Activated effector memory CD4-positive, alpha-beta T cell treated with anti-CD3 and anti-CD28 coated beads, Interleukin-2, amount 50 U/mL, for 16 hours (primary cell): ENCODE measurements at places on chromosomes 3 and 15.
A peak's percentile ranks its signal among the peaks of the same experiment; 100 is the strongest.

GRCh38 chr15:96345560-96346399 is 15.3 kb downstream of the NR2F2 start:
- no peak for DNase-seq

GRCh38 chr3:14438929-14439328 is 36.5 kb downstream of the SLC6A6 start:
- no peak for DNase-seq

DNA sequence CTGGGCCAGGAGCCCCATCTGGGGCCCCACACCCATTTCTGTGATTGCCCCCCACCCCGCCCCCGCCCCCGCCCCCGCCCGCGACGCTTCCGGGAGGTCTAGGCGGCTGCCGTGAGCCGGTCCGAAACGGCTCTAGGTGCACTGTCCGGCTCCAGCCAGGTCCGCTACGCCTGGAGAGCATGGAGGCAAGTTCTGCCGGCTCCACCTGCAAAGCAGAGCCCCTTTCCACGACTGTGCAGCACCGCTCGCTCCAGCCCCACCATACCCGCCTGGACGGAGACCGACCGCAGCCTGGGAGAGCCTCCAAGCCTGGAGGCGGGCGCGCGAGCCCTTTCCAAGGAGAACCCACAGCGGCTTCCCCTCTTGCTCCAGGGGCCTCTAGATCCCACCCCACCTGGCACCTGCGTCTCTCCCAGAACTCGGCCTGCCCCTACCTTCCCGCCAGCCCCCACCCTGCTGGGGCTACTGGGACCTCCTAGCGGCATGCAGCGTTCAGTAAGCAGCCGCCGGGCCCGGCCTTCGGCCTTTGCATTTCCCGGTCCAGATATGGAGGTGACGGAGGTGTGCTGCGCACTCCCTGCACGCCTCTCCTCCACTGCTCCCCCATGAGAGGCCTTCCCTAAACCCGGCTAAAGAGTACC is 66.2 kb downstream of the KLF13 start:
- peak; percentile 65 for DNase-seq

- no peak for DNase-seq
Measured at GRCh38 chr15:22863356-22863755, 24.9 kb downstream of the NIPA2 start.

DNA sequence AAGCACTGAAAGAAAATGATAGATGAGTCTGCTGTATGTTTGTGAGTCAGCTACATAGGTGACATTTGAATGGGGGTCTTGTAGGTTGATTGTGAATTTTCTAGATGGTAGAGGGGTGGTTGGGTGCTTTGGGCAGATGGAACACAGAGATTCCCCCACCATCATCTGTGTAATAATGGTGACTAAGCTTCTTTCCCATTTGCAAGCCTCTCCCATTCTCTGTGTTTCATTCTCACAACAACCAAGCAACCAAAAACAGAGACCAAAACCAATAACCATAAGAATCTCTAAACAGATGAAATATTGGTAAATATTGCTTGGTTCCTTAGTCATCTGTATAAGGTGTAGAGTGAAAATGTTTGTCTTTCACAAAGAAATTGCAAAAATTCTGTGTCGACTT is 17.8 kb upstream of the UTS2B start:
- DNase-seq, result no peak

- no peak for DNase-seq
Measured at GRCh38 chr15:85027421-85027820, 45.8 kb downstream of the PDE8A start.

DNA sequence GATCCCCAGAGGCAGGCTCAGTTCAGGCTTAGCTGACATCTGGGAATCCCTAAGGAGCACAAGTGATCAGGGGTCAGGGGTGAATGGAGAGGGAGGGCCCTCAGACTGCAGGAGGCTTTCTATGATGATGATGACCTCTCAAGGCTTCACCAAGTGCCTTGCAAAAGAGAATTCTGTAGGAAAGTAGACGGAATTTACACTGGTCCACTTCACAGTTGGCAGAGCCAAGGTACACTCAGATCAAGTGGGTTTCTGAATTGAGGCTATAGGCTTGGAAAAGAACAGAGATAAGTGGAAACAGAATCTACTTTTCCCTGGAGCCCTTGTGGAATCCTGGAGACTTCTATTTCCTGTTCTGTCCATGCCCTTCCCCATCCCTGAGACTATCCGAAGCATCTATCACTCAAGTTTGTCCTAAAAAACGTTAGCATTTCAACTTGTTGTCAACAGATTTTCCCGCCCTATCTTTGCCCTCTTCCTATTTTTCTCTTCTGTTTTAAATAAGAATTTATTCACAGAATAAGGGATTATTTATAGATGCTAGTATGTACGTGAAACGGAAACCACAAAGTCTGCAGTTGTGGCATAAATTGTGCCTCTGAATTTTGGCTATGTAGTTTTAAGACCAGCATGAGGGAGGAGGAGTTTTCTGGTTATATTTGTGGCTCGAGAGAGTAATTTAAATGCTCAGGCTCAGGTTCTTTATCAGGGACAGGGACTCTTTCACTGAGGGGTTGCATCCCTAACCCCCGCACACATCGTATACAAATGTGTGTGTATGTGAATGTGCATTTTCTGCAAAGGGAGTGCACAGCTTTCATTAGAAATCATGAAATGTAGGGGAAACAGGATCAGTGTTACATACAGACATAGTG is 12.8 kb downstream of the GCSAM start:
- no peak for DNase-seq

GRCh38 chr3:27311400-27311799 is 57.8 kb downstream of the NEK10 start:
- DNase-seq, result no peak

DNA sequence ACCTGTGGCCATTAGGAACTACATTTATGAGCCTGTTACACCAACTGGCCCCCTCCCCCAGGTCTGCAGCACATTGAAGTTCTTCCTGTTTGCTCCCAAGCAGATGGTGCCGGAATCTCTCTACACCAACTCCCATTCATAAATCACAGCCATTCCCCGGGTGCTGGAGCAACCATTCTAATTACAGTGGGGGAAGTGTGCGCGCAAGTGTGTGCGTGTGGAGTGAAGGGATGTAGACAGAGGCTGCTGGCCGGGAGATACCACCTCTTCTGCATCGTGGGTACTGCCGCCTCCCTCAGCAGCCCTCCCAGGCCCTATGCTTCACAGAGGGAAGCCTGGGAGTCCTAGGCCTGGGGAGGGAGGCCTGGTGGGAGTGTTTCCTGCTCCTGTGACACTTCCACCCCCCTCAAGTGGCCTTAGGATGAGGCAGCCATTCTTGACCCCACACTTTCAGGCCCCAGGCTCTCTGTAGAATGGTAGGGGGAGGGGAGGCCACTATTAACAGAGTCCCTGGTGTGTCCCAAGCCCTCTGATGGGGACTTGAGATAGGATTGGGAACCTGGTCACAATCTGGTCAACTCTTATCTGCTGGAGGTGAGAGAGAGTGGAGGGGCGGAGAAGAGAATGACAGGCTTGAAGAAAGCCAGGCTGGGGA is 69.1 kb downstream of the MAGEF1 start:
- DNase-seq, result no peak

GRCh38 chr3:27729748-27730611 is 7.9 kb upstream of the EOMES start:
- DNase-seq, result no peak

GRCh38 chr3:197519801-197520211 is 36.0 kb downstream of the BDH1 start:
- no peak for DNase-seq

DNA sequence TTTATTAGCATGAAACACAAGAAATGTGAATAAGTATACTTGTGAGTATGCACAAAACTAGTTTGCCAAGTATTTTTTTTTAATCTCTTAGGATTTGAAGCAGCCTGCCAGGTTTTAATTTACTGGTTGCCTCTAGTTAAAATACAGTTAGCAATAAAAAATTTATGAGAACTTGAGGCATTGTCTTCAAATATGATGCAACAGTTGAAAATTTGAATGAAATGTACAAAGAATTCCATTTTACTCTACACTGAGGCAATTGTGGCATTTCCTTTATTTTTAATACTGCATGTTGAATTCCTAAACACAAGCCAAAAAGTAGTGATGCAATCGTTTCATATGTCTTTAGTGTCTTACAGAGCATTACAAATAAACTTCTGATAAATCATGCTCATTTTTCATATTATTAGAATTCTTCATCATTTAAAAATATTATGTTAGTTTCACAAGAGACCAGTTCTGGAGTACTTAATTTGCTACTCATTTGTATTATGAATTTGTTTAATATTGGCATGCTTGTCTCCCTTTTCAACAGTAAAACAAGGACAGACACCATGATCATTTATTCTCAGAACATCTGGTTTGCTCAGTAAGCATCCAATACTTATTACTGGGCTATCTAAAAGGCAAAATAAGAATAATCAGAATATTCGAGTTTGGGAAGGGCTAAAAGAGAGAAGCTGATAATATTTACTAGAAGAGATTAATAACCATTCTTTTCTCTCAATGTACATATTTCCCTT is 124.8 kb upstream of the PTX3 start:
- DNase-seq, result no peak

GRCh38 chr3:146191051-146191450 is 30.1 kb upstream of the PLOD2 start:
- DNase-seq, result no peak

DNA sequence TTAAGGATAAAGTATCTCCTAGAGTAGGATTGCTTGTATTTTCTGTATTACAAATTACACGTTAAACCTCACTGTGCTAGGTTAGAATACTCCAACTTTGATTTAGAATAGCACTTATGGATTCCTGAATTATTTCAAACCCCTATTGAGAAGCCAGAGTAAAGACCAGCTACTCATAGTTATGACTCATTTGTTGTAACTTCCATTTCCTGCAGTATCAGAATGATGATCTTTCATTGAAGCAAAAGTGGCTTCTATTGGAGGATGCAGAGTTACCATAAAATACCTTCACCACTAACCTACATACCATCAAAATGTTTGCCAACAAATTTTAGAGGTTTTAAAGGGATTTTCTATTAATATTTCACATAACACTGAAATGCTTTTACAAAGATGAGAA is 1322.7 kb upstream of the ALCAM start:
- no peak for DNase-seq

GRCh38 chr3:65018801-65019200 is 331.0 kb upstream of the ADAMTS9 start:
- DNase-seq, result no peak

DNA sequence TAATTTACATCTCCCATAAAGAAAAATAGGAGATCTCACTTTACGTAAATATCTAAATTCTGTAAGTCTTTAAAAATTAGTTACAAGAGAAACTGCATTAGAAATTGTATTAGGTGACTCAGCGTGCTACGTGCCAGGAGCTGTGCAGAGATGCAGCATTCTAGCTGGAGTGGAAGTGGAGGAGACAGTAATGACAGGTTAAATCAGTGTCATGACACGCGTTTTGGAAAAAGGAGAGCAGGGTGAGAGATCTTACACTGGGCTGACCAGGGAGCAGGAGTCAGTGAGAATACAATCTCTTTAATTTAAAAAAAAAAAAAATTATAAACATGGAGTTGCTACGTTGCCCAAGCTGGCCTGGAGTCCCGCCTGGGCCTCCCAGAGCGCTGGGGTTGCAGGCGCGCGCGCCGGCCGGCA is 635 bp downstream of the TUBGCP5 start:
- DNase-seq, result no peak

DNA sequence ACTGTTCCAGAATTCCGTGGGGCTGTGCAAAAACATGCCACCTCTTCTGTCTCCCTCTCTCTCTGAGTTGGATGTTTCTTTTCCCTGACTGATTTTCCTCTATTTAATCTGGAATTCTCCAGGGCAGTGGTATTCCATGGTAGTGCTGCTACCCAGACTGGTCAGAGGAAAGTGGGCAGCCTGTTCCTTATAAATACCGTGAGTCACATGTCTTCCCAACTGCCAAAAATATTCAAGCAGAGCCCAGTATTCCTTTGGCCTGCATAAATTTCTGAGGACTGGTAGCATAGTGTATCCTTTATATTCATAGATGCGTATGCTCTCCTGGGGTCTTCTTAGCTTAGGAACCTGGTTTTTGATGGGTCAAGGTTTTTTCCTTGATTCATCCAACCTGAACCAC is 40.9 kb downstream of the CEMIP start:
- no peak for DNase-seq

- no peak for DNase-seq
Measured at GRCh38 chr3:55059027-55059629, 131.3 kb upstream of the LRTM1 start.

DNA sequence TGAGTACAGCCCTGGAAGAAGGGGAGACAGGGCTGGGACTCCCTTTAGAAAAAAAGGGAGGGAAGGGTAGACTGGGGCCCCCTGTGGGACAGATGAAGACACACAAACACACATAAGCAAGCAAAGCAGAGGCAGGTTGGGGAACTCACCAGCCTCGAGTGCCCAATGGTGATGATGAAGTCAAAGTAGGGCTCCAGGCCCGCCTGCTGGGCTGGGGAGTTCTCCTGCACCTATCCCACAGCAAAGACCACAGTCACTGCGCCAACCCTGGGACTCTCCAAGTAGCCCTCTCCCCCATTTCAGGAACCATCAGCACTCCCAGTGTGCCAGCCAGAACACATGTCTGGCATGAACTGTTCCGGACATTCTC is 4.1 kb downstream of the GORASP1 start:
- DNase-seq, result no peak

DNA sequence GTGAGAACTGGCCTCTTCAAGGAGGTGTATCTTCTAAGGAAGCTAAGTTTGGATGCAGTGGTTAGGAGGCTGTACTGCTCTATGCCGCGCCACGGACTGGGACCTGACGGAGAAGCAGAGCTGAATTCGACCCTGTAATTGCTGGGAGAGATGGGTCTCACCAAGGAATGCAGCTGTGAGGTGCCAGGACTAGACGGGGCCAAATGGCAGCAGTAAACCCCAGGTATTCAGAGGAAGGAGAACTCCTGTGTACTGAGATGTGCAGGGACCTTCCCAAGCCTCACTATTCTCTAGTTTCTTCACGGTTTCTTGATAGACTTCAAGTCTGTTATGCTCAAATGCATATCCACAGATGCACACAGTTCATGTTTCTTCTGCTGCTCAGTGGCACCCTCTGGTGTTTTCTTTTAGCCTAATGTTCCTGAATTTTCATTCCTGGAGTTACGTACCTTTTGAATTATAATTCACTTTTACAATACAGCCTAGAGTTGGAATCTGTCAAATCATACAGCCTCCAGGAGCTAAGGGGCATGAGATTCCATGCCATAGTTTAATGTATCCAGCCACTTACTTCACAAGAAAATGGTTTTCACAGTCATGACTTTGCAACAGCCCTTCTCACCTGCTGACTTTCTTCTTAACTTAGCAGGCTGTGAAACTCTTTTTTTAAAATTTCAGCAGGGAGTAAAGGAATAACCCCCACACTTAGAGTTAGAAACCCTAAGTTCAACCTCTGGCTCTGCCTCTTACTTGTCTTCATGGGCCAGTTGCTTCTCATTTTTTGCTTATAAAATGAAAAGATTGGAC is 61.8 kb downstream of the GLDN start:
- DNase-seq, result no peak

DNA sequence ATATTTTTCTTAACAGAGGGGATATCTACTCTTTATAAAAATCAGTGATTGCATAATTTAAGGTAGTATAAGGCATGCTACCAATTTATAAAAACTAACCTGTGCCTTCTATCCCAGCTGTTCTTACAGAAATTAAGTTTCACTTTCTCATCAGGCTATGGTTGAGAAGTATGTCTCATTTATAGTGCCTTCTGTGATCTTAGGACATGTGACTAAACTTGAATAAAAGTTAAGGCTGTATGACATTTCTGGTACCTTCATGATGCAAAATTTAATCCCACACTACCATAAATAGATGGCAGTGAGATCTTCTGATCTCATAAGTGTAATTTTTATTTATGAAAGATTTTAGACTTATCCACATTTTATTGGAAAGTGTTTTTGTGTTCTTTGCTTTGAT is 12.6 kb downstream of the TIPARP start:
- DNase-seq, result no peak
